ENCODE measurements at places on chromosomes 4 and X. TPM values are rescaled to one million over a fixed set of nuclear protein-coding genes. Genes with fewer than 3 reads are reported as not detected.

DNA sequence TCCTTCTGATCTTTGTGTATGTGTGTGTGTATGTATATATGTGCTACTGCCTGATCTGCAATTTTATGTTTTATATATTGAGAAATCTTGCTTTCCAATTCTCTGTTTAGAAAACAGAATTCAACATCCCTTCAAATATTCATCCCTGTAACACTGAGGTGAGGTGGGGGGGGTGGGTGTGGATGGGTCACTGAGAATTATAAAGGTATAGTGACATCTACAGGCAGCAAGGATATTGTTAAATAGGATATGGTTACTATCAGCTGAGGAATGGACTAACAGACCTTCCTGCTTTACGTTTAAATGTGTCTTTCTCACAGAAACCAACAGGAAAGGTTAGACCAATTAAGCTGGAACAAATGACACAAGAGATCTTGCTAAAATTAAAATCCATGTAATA is 19.0 kb upstream of the MAGEB2 start:
- DNase-seq: peak; percentile 49

DNA sequence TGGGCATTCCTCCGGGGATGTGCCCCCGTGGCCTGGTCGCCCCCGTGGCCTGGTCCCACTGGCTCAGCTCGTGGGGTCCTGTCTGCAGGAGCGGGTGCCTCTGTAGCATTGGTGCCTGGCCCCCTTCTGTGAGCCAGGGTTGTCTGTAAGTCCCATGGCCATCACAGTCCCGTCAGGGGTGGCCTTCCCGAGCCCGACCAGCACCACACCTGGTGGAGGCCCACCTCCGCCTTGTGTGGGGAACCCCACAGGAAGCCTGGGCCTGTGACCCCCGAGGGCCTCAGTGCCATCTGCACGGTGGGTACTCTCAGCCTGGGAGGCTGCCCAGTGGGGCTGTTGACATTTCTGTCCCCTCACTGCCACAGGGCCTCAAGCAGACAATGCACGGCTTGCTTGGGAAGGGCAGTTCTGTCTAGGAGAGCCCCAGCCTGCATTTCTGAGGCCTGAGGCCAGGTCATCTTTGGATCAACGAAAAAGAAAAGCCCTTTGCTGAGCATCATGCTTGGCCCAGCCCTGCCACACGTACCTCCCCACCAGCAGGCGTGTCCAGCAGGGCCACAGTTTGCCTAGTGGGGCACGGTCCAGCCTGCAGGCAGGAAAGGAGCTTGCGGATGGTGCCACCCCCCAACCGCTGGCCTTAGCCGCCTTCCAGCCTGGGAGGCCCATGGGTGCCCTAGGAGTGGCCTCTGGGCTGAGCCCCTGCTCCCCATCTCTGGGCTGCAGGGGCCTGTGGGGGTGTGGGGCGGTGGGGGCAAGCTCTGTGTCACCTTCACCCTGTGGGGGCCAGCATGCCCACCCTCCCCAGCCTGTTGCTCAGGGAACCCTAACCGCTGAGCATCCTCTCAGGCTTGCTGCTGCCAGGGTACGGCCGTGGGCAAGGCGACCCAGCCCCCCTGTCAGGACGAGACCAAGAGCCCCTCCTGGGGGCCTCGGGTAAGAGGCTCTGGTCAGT is 23.2 kb downstream of the NKX1-1 start:
- no peak for DNase-seq

DNA sequence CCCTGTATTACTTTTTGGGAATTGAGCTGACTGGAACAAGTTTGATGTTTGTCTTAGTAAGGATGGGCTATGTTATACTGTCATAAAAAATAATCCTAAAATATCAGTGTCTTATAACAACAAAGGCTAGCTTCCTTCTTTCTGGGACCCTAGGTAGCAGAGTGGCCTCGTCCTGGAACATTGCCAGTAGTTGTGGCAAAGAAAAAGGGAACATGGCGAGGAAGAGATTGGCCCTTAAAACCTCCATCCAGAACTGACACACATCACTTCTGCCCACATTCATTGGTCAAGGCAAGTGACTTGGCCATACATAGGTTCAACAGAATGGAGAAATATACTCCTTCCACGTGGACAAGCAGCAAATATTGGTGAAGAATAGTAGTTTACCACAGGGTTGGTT is 287.9 kb downstream of the PPP1R2C start:
- no peak for DNase-seq

DNA sequence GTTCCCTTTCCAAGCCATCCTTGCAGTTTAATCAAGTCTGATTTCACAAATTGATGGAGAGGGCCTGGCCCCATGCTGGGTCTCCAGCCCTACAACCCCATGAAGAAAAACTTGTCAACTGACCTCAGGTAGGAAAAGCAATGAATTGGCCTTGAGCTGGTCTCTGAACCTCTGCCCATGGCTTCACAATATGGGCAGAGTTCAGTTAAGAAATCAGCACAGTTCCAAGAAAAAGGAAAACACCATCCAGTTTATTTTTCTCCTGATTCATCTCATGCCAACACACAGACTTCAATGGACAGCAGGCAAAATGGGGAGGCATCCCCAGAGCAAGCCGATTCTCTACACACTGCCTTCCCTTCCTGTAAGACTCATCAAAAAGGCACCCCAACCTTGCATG is 3.3 kb downstream of the RIPPLY1 start:
- no peak for DNase-seq

GRCh38 chrX:125382148-125382628 is 62.5 kb downstream of the TEX13C start:
- DNase-seq: no peak

GRCh38 chrX:20487227-20487626 is 220.5 kb upstream of the RPS6KA3 start:
- no peak for DNase-seq

- DNase-seq: no peak
Observed at GRCh38 chrX:11509786-11510185, 155.9 kb downstream of the ARHGAP6 start.

The F8A1 gene
- 8.4 TPM for total RNA-seq

The NPFFR2 gene
- total RNA-seq: 7.0 TPM

The GPC3 gene
- total RNA-seq: 81.0 TPM

The C4orf50 gene
- total RNA-seq: 0.11 TPM

The BRS3 gene
- not detected for total RNA-seq

The CHRDL1 gene
- 7.3 TPM for total RNA-seq
